ENCODE measurements at places on chromosomes 12 and 14. TPM values are rescaled to one million over a fixed set of nuclear protein-coding genes. Genes with fewer than 3 reads are reported as not detected.

GRCh38 chr12:132257206-132257954 is 72.0 kb downstream of the GALNT9 start:
- DNase-seq = no peak

GRCh38 chr12:26833743-26834490 is 923 bp upstream of the ITPR2 start:
- peak; percentile 29 for DNase-seq

- DNase-seq = no peak
Observed at GRCh38 chr12:19120795-19121194, 8.7 kb upstream of the PLEKHA5 start.

The NAA25 gene
- 48.7 TPM for total RNA-seq

The PRKD1 gene
- total RNA-seq = 19.4 TPM

The RNF212B gene
- total RNA-seq = not detected
